Astrocyte of the hippocampus (primary cell): ENCODE measurements at places on chromosomes 2 and 18.

DNA sequence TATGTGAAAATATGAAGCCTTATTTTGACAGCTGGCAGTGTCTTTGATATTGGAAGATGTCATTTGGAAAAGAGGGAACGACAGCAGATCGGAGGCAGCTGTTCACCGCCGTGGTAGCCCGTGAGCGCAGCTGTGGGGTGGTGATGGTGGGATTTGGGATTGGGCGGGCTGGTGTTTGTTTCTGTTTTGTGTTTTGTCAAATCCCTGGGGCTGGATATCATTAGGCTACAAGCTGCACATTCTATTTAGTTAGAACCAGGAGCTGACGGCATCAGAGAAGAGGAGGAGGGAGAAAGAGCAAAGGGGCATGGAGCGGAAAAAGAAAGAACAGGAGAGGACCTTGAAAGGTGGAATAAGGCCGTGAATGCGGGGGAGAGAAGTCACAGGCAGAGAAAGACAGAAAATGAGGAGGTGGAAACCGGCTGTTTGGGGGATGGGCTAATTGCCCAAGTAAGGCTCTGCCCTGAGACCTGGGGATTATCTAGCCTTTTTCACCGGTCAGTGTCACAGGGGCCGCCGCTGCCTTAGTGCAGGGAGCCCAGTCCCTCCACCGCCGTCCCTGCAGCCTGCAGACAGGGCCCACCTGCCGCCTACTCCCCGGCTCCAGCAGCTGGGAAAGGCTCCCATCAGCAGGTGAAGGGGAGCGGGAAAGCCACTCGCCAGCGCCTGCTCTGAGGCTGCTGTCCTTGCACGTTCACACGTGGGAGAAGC lies 88.0 kb downstream of the ZCCHC2 start:
- DNase-seq: peak; percentile 11

- no peak for DNase-seq
These were observed 89.5 kb upstream of the LMAN1 start for GRCh38 chr18:59448546-59448945.

GRCh38 chr2:191756761-191757160 lies 78.8 kb downstream of the NABP1 start:
- no peak for DNase-seq

DNA sequence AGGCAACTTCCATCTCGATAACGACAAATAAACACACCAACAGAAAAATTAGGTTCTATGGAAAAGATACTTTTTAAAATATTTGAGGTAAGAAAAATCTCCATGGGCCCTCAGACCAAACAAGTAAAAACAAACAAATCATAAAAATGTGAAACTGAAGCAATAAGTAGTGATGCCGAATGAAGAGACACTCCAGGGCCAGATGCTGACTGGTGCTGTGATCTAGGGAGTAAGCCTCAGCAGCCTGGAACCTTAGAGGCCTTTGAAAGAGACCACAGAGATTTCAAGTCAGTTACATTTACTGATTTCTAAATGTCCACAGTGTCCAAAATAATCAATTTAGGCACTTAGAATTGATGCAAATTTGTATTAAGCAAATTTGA lies 1144.7 kb downstream of the CNTNAP5 start:
- DNase-seq: no peak

- DNase-seq: no peak
These were observed 28.4 kb upstream of the ARMC9 start for GRCh38 chr2:231170055-231170454.

DNA sequence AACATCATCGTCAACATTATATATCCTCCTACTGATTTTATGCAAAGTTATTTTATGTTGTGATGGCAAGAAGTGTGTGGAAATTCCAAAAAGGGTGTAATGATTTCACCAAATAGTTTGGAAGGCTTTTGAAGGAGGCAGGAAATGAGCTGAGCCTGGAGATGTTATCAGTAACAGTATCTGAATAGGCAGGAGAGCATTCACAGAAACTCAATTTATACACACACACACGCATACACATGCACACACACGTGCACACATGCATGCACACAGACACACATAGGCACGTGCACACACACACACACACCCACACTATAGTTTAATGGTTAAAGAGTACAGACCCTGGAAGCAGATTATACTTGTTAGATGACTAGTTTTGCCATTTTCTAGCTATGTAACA lies 47.3 kb downstream of the ARHGEF4 start:
- DNase-seq: no peak

GRCh38 chr2:65742977-65743376 lies 310.6 kb upstream of the SPRED2 start:
- no peak for DNase-seq

GRCh38 chr2:189210250-189211087 lies 30.9 kb upstream of the COL5A2 start:
- DNase-seq: peak; percentile 94

- DNase-seq: no peak
These were observed 273.6 kb downstream of the ETAA1 start for GRCh38 chr2:67670747-67671183.

- DNase-seq: peak; percentile 44
These were observed 109.0 kb downstream of the ACAA2 start for GRCh38 chr18:49704334-49704733.

- DNase-seq: no peak
These were observed 2.9 kb upstream of the DSG4 start for GRCh38 chr18:31373641-31374040.

DNA sequence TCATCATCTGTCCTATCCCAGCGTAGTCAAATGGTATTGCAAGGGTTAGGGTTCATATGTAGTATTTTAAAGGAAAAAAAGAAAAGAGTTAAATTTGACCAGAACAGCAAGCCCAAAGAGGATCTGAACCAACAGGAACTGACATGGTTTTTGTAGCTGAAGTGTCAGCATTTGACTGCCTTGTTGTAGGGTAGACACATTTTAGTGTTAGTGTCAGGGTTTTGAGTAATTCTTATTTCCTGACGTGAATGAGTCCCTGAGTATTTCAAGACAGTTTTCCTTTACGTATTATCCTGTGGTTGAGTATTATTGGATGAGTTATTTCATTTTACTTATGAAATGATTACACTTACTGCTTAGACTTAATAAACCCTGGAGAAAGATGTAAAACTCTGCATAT lies 173.3 kb upstream of the ZEB2 start:
- DNase-seq: no peak

GRCh38 chr18:49094136-49094535 lies 143.4 kb upstream of the SMAD7 start:
- no peak for DNase-seq

- DNase-seq: no peak
These were observed 134.4 kb downstream of the MBP start for GRCh38 chr18:76997951-76998808.

- DNase-seq: peak; percentile 11
These were observed 277.1 kb downstream of the PIEZO2 start for GRCh38 chr18:10872304-10872703.

- peak; percentile 74 for DNase-seq
These were observed 16.8 kb upstream of the AGFG1 start for GRCh38 chr2:227455200-227455599.

GRCh38 chr2:205858275-205858674 lies 176.0 kb downstream of the NRP2 start:
- no peak for DNase-seq

- peak; percentile 46 for DNase-seq
These were observed 19.3 kb downstream of the FEZ2 start for GRCh38 chr2:36578343-36579296.

GRCh38 chr18:32668956-32669355 lies 103.9 kb downstream of the KLHL14 start:
- DNase-seq: peak; percentile 52

- peak; percentile 40 for DNase-seq
These were observed 784.1 kb upstream of the FANCL start for GRCh38 chr2:59025157-59025757.

DNA sequence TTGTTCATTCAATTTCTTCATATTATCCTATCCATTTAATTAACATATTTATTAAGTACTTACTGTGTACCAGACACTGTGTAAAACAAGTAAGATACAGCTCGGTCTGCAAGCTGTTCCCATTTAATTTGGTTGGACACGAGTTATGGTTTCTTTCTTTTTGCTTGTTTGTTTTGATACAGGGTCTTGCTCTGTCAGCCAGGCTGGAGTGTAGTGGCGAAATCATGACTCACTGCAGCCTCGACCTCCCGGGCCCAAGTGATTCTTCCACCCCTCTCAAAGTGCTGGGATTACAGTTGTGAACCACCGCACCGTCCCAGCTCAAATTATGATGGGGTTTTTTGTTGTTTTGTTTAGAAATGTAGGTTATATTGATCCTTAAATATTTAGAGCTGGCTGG lies 9.0 kb downstream of the CYBRD1 start:
- peak; percentile 86 for DNase-seq

- no peak for DNase-seq
These were observed 45.9 kb upstream of the ST6GAL2 start for GRCh38 chr2:106931717-106932335.

- DNase-seq: no peak
These were observed 22.6 kb downstream of the MTX2 start for GRCh38 chr2:176291809-176292283.

DNA sequence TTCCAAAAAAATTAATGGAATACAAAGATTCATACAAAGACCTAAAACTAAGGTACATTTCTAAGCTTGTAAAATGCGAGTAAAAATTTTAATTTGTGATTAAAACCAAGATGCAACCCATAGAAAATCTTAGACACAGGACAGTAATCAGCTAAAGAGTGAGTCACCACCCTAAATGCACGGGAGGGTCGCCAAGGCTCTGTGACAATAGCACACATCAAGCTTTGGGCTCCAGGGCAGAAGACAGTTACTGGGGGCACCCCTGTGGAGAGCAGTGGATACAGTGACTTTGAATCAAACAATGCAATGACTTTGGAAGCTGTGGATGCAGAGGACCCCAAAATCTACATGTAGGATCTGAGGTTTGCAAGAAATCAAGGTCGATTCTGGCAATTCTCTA lies 7.5 kb downstream of the FLACC1 start:
- no peak for DNase-seq

DNA sequence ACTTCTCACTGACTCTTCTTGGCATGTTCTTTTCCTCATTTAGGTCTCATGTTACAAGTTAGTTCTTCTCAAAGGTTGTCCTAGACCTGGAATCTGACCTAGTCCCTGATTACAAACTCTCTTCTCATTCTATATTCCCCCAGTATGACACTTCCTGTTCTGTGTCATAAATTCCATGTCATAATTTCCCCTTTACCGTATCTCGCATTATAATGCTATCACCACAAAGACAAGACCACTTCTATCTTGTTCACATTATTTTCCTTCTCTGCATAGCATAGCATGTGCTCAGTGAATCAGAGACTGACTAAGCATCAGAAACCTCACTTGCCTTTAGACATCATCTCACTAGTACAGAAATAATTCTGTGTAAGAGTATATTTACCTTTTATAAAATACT lies 63.6 kb upstream of the CAVIN2 start:
- DNase-seq: peak; percentile 57

DNA sequence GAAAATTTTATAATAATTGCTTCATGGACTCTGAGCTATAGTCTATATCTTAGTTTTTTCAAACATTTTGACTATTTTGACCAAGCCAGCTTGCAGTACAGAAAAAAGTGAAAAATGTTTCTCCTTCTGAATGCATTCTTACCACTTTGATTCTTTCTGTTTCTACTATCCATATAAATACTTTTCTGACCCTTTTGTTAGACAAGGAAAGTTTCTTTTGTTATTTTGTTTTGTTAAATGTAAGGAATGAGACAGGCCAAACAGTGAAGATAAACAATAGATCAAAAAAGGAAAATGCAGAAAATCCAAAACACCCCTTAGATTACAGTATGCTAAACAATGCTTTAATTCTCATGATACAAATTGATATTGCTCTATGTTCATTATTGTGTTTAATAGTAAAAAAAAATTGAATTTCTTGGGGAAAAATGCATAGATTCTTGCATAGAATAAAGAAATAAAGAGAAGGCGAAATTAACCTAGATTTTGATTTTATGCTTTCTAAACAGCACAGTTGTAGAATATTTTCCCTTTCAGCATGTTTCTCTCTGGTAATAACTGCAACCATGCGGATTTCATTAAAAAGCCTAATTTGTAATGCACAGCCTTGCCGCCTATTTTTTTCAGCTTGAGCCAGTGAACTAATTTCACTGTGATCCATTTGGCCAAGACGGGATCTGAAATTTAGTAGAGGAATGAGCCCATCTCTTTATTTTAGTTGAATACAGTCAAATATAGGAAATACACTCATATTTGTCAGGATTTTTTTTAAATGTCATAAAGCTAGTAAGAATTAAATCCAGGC lies 976 bp downstream of the TNFAIP6 start:
- DNase-seq: no peak

- no peak for DNase-seq
These were observed 87.5 kb upstream of the NEDD4L start for GRCh38 chr18:57956491-57956890.

GRCh38 chr18:8366656-8367055 lies 242.6 kb upstream of the RAB12 start:
- DNase-seq: no peak

DNA sequence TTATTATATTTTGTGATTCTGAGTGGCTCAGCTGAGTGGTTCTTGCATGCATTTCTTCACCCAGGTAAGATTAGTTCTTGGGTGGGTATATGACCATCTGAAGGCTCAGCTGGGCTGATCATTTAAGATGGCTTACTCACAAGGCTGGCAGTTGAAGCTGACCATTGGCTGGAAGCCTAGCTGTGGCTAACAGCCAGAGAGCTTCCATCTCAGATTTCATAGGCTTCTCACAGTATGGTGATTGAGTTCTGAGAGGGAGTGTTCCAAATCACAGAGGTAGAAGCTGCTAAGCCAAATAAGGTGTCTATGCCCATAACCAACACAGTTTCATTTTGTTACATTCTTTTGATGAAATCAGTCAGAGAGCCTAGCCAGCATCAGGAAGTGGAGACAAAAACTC lies 117.4 kb upstream of the RPRM start:
- peak; percentile 74 for DNase-seq

DNA sequence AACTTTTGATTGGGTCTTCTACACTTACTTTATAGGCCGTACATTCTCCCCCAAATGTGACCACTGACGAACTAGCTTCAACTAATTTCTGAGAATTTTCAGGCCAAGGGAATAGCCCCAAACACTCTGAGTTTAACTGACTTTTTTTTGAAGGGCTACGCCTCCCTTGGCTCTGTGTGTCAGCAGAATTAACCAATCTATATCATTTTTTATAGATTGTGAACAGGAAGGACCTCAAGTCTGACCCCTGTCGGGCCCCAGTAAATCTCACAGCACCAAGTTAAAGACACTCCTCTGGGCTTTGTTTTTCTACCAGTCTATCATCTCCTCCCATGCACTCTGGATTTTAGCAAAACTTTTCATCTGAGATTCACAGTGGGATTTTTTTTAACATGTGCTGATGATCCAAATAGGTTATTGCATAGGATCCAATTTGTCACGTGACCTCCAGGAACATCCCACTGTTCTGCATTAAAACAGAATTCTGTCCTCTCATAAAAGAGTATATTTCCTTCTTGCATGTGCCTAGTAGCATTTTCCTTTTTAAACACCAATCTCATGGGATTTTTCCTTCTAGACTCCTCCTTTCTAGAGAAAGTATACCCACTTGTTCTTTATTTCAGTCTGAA lies 307.1 kb downstream of the OSR1 start:
- no peak for DNase-seq

GRCh38 chr18:46894124-46894523 lies 23.2 kb downstream of the PIAS2 start:
- DNase-seq: no peak
